ENCODE measurements at places on chromosomes 16 and 17. TPM values are rescaled to one million over a fixed set of nuclear protein-coding genes. Genes with fewer than 3 reads are reported as not detected.

DNA sequence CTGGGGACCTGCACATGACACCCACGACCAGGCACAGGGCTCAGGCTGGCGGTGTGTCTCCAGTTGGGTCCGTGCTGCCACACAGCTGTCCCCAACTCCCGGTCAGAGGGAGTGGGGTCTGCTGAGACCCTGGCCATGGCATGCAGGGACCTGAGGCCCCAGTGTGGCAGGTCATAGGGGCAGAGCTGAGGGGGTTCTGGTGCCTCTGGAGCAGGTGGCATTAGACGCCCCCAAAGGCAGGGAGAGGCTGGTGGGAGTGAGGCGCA is 4.2 kb downstream of the NUBP2 start:
- DNase-seq: no peak

DNA sequence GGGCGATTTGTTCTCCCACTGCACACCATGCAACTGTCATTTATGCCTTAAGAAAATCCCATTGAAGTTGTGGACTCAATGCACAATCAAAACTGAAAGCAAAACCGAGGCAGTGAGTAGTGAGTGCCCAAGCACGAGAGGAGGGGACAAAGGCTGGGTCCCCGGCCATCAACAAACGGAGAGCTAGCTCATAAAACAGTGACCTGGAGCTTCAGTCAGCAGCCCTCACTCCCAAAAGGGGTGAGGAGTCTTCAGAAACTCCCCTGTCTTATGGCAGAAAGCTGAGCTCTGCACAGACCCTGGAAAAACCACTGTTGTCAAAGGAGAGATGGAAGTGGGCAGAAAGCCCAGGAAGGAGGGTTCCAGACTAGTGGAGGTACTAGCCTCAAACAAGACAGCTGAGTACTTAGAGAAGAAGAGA is 96.9 kb downstream of the ADCY9 start:
- DNase-seq: peak; percentile 55

GNAO1 gene
- total RNA-seq: 3.9 TPM

GRCh38 chr17:61010661-61011170 is 333.1 kb downstream of the BCAS3 start:
- no peak for DNase-seq

- no peak for DNase-seq
These were observed 13.9 kb downstream of the NGFR start for GRCh38 chr17:49508866-49509587.

DNA sequence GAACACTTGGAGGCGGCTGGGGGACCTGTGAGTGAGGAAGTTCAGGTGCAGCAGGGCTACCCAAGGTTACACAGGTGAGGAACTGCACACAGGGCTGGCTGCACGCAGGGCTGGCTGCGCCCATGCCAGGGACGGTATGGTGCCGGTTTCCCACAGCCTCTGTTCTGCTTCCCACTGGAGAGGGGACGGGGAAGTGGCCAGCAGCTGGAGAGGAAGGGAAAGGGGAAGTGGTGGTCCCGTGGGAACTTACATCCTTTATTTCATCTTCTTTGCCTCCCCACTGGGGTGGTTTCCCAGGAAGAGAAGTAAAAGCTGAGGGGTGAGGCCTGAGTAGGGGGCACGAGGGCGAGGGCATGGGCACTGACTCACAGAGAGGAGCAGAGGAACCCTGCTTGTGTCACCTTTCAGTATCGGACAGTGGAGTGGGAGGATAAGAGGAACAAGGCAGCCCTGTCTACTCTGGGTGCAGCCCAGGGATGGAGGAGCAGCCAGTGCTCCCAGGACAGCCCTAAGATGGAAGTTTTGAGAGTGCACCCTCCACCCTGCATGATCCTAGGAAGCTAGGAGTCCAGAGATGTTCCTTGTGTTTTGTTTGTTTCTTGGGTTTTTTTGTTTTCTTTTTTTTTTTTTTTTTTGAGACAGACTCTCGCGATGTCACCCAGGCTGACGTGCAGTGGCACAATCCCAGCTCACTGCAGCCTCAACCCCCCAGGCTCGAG is 25.5 kb upstream of the CDH1 start:
- DNase-seq: no peak

GRCh38 chr17:30942308-30943079 is 20.7 kb downstream of the ADAP2 start:
- DNase-seq: no peak

GRCh38 chr16:81647527-81647926 is 131.6 kb upstream of the PLCG2 start:
- no peak for DNase-seq

GRCh38 chr17:29444589-29444988 is 54.4 kb downstream of the TAOK1 start:
- no peak for DNase-seq

- peak; percentile 84 for DNase-seq
These were observed 184.8 kb upstream of the ZFHX3 start for GRCh38 chr16:73232555-73233328.

DNA sequence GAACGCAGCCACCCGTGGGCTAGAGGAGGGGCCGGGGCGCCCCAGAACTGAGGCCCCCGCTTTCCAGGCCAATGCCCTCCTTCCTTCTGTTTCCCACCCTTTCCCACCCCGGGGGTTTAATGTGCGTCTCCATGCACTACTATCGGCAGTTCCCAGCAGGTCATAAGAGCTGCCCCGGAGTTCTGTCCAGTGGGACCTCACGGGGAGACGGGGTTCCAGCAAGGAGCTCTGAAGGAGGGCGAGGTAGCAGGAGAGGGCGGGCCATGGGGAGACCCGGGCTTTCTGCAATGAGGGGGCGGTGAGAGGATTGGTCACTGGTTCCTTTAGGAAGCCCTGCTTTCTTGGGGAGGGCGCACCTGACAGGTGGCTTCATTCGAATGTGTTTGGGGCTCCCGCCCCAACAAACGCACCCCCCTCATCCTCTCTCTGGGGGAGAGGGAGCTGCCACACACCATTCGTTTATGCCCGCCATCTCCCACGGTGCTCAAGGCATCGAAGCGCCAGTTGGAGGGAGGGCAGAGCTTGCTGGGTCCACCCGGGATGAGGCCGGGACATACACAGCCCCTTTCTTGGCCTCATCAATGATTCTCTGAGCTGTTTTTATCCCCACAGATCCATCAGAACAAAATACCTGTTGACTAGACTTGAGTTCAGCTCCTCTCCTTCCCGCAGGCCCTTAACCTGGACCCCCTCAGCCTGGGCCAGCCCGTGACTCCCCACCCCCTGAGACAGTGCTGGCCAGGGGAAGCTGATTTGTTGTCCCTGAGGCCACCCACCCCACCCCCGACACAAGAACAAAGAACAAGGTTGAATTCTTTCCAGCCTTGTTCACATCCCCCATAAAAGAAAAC is 44.1 kb downstream of the SLC7A5 start:
- no peak for DNase-seq

GRCh38 chr17:72590882-72591281 is 470.1 kb downstream of the SOX9 start:
- no peak for DNase-seq

Measured in tongue (tissue), 3 donors.